ELR (cell line): ENCODE measurements at places on chromosomes 3 and 15.

DNA sequence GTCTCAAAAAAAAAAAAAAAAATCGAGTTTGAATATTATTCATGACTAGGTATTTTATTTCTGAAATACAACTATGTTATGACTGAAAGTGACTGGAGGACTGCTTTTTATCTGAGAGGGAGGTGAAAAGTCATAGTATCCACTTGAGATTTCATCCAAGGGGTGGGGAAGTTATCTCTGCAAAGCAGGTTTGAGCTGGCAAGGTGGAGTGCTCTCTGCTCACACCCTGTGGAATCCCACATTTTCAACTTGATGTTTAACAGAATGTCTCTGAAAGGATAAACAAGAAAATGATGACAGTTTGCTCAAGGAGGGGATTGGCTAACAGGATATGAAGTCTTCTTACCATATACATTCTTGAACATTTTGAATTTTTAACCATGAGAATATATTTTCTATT lies 27.3 kb upstream of the SEC62 start:
- DNase-seq, result no peak

DNA sequence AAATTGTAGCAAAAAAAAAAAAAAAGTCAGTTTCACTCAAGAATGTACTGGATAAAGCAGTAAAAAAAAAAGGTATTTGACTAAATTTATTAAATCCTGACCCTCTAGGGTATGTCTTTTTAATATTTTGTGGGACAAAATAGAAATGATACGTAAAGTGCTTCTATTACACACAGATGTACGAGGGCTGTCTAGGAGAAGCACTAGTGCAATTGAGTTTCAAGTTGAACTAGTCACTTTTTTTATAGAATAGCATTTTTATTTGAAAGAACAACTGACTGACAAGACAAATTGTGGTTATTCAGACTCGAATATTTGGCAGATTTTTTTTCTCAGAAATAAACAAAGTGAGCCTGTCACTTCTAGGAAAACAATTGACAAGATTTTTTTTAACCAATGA lies 49.0 kb downstream of the CCDC54 start:
- DNase-seq, result no peak

DNA sequence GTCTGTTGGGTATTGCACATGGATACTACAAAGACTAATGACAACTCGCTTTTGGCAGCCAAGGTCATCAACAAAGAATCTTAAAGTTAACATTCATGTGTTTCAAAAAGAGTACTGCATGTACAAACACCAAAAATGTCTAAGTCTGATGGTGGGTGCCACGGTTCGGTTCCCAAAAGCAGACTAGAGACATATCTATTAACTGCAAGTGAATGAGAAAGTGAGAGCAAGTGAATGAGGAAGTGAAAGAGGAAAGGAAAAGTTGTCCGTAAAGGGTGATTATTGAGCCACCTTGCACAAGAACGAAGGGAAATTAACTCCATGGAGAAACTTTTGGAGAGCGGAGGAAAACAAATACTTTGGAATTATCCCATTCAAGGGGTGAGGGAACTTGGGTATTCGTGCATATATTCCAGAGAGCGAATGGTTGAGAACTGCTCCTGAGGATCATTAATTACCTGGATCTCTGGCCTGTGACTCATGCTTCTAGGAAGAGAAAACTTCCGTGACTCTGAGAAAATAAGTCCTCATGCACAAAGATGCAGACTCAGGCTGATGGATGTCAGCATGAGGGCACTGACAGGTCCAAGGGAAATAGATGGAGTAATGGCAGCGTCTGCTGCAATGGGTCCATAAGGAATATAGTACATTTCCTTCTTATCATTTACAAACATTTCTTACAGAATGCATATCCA lies 336.5 kb upstream of the TGFBR2 start:
- DNase-seq, result no peak

GRCh38 chr15:33738941-33739664 lies 229.2 kb upstream of the CHRM5 start:
- no peak for DNase-seq

- DNase-seq, result no peak
Observed at GRCh38 chr3:61066800-61067199, 184.5 kb downstream of the FHIT start.

DNA sequence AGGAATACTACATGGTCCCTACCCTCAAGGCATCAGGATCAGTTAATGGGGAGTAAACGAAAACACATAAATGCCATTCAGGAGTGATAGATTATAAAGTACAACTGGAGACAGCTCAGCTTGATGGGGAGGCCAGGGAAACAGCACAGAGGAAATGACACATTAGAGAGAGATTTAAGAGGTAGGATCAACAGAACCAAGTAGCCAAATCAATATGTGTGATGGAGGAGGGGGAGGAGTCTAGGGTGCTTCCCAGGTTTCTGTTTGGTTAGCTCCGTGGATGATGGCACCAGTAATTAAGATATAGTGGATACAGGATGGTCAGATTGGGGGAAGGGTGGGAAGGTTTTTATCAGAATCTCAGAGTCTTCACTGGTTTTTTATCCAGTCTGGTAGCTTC lies 229.5 kb upstream of the ROPN1 start:
- DNase-seq, result peak; percentile 71

GRCh38 chr15:40764629-40765103 lies 798 bp downstream of the GCHFR start:
- no peak for DNase-seq

DNA sequence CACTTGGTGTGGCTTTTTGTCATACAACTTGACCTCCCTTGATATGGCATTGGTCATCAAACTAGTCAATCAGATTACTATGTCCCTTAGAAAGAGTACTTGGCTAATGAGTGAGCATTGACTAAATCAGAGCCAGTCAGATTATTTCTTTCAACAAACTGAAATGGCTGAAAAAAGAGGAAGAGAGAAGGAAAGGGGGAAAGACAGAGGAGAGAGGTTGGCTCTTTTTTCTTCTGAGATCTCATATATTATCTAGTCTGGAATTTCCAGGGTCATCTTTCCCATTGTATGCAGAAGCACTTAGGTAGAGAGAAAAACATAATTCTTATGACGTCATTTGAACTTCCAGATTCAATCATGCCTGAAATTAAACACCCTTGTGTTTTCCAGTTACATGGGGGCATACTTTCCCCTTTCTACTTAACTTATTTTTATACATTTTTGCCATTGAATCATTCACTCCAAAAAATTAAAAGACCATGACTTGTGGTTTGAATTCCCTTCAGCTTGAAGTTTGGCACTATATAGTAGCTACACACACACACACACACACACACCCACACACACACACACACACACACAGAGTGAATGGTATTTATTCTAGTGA lies 387.8 kb downstream of the LSAMP start:
- no peak for DNase-seq

- DNase-seq, result no peak
Observed at GRCh38 chr3:25834346-25834745, 44.5 kb downstream of the OXSM start.

DNA sequence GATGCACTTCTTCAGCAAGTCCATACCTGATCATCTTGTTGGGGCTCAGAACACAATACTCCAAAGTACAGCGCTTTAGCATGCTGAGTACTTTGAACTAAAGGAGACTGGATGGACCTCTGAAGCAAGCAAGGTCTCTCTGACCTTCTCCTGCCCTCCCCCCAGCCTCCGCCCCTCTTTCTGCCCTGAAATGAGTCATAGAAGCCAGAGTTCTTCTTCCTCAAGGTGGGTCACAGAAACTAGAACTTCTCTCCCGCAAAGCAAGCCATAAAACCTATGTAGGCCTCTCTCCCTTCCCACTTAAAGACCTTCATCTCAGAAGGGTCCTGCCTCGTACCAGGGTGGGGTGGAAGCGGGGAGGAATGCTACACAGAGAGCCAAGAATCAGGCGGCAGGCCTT lies 230.5 kb upstream of the PROK2 start:
- no peak for DNase-seq

GRCh38 chr15:28978011-28978378 lies 92.2 kb downstream of the APBA2 start:
- DNase-seq, result no peak

- DNase-seq, result no peak
Observed at GRCh38 chr3:132545471-132545870, 51.6 kb upstream of the ACKR4 start.

DNA sequence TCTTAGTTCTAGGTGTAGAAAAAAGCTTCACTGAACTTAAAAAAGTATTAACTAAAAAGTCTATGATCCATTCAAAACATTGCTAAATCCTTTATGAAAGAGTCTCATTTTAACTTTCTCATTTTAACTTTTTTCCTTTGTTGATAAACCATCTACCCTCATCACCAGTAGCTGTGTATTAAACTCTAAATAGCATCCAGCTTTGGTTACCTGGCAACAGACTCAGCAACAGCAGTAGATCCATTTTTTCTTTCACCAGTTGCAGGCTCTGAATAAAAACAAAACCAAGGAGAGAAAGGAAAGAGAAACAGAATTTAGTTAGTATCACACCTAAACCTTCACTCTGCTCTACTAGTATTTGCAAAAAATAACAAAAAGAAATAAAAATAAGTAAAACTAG lies 51.6 kb downstream of the TP53BP1 start:
- DNase-seq, result peak; percentile 45

DNA sequence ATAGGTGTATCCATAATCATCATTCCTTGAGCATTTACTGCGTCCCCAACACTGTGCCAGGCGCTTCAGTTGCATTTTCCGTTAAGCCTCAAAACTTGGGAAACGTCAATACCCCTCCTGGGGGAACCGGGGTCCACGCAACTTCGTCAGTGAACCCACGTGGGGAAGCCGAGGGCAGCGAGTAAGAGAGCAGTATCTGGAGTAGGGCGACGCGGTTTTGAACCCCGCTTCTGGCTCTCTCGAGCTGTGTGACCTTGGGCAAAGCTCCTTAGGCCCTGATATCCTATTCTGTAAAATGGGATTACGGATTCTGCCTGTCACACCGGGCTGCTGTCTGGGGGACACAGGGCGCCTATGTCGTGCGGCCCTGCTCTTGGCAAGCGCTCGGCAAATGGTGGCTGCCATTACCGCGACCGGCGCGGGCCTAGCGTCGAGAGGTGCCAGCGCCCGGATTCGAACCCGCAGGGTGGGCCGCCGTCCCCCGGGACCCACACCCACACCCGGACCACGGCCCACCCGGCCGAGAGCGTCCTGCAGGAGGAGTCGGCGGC lies 590 bp downstream of the POLG start:
- DNase-seq, result no peak

- no peak for DNase-seq
Observed at GRCh38 chr15:51619331-51620035, 3.1 kb downstream of the DMXL2 start.

- DNase-seq, result peak; percentile 52
Observed at GRCh38 chr15:43239732-43240491, 19.1 kb upstream of the EPB42 start.

DNA sequence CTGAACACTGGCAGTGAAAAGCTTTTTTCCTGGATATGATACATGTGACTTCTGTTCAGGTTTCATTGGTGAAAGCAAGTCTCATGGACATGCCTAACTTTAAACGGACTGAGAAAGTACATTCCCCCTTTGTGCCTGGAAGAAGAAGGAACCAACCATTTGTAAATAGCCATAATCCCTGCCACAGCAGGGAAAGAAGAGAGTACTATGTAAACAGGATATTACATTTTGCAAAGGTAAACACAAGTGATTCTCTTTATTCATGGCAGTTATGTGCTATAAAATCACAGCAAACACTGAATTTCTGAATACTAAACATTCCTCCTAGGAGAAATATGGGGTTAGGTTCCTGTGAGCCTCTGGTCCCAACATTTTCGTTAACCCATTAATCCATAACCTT lies 46.8 kb downstream of the PRICKLE2 start:
- DNase-seq, result no peak

DNA sequence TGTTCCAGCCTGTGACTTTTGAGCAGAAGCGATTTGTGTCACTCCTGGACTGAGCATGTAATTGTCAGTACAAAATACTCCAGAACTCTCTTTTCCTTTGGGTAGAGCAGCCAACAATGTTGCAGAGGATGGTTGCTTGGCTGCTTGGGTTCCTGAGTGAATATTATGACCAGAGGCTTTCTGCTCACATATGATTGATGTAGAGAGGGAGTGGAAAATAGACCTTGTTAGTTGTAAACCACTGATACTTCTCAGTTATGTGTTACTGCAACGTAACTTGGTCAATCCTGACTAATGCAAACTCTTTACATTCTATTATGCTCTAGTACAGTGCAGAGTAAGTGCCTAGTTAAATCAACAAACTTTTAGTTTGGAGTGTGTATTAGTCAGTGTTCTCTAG lies 322.6 kb upstream of the KCNH8 start:
- DNase-seq, result no peak

DNA sequence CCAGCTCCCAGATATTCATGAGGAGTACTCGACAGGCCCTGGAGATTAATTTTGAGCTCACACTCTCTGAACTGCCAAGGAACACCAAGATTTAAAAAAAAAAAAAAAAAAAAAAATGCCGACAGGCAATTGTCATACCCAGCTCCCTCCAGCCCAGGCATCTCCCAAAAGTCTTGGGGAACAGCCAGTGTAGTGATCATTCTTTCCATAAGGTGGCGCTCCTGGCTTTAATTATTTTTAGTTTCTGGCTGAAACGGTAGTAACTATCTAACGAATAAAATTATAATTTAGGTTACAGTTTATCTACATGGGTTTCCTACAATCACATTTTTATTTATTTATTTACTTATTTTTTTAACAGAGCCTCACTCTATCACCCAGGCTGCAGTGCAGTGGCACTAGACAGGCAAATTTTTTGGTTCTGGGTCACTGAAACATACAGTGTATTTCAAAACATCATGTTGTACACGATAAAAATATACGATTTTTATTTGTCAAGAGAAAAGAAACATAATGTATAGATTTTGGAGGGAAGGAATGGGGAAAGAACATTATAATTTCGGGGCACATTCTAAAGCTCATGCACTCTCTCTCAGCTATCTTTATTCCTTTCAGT lies 157.3 kb downstream of the ADAMTS9 start:
- peak; percentile 62 for DNase-seq

DNA sequence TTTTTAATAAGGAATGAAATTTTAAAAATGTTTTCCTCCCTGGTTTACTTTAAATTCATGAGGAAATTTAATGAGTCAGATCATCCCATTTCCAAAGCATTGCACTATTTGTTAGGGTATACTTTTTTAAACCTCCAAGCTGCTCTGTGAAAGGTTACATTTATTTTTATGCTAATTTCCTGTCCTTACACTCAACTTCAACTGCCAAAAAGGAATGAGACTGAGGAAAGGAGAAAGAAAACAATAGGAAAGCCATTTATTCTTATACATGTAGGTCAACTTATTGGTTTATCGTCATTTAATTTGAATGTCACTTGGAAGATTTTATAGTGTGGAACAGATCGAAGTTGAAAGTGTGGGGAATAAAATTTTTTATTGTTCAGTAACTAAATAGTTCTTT lies 104.1 kb downstream of the ALCAM start:
- DNase-seq, result no peak
